ENCODE measurements at places on chromosomes 3 and 15. TPM values are rescaled to one million over a fixed set of nuclear protein-coding genes. Genes with fewer than 3 reads are reported as not detected.

MORC1 gene
- polyA plus RNA-seq = not detected

SLC25A38 gene
- polyA plus RNA-seq = 31.9 TPM

GRCh38 chr3:151015767-151016477 is 43.4 kb upstream of the CLRN1 start:
- no peak for DNase-seq

PCSK6 gene
- polyA plus RNA-seq = 10.8 TPM

DNA sequence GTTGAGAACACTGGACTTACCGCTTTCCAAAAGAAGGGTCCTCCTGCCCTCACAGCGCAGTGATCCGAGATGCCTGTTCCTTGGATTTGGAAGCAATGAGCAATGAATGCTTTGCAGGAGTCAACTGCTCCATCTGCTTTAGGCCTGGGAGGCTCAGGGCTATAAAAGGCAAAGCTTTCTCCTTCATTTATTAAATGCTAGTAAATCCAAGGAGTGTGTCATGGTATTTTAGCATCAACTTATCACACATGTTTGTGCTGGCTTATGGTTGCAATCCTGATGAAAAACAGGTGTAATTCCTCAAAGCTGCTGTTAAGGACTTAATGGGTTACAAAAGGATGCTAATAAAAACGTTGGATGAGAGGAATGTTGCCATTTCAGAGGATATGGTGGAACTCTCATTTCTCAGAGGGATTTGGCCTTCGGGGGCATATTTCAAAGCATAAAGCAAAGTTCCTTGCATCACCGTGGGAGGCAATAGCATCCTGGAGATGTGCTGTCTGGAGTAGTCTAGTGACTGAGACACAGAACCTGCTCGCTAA is 158.5 kb upstream of the TPM1 start:
- no peak for DNase-seq

GRK7 gene
- not detected for polyA plus RNA-seq

- DNase-seq = no peak
Measured at GRCh38 chr3:17805461-17805940, 63.1 kb upstream of the TBC1D5 start.
